ENCODE measurements at places on chromosomes 7 and 10.
A peak's percentile ranks its signal among the peaks of the same experiment; 100 is the strongest.

DNA sequence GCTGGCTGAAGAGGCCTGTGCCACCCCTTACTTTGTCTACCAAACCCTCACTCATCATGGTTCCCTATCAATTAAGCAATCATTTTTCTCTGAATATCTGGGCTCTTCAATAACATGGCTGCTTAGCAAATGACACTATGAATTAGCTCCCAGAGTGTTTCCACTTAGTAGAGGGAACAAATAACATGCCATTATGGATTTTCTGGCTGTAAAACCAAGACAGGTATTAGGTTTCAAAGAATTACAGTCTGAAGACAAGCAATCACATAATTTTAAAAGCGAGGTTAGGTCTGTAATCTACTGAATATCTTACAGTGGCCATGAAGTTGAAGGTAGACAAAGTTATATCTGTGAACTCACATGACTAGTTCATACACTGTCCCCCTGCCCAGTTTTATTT, 220.8 kb upstream of the PHYHIPL start:
- DNase-seq = no peak

GRCh38 chr10:3902054-3902808, 117.2 kb upstream of the KLF6 start:
- peak; percentile 25 for DNase-seq

DNA sequence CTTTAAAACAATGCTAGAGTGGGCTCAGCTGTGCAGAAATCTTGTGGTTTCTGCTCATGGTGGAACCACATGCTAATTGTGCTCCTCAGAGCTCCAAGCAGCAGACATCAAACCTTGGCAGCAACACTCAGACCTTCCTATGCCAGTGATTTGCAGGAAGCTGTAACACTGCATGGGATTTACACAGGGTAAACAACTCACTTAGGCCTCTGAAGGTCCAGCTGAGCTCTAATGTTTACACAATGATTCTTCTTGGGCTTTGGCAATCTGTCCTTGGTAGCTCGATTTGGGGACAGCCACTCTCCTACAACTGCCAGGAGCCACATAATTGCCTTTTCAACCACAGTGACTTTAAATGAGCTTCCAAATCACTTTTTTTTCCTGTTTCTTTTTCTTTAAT, 97.7 kb upstream of the PDLIM1 start:
- no peak for DNase-seq

DNA sequence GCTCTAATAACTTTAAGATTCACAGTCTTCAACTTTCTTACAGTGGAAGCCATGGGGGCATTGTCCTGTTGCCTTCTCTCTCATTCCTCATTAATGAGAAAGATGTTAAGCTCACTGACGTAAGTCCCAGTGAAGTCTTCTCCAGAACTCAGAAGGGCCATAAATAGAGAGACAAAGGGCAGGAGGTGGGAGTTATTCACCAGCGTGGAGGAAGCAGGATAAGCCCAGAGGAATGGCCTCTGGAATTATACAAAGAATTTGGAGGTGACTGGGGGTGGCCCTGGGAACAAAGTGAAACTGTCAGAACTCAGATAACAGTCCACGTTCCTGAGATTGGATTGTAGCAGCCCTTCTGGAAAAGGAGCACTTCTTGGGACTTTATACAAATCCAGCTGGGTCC, 52.4 kb downstream of the SORBS1 start:
- no peak for DNase-seq

DNA sequence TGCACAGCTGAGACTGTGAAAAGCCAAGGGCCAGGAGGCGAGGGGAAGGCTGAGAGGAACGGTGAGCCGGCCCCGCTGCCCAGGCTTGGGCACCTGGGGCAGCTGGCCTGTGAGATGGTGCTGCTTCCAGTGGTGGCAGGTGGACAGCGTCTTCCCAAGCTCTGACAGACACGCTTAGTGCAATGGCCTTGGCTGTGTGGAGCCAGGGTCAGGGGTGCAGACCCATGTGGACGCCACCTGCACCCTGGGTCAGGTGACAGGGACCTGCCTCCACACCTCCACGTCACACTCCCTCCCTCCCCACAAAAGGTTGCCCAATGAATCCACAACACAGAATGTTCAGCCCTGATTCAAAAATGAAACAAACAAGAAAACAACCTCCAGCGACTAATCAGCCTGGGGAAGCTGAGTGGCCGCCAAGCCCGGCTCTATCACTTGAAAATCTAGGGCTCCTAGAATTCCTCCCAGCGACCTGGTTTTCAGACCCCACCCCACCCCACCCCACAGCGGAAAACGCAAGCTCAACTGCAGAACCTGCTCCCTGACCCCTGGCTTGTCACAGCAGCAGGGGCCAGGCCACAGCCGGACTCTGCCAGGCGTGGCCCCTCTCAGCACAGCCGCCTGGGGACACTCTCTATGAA, 54.3 kb downstream of the PRKAG2 start:
- DNase-seq = no peak

GRCh38 chr7:132376361-132377013, 199.8 kb downstream of the PLXNA4 start:
- no peak for DNase-seq

GRCh38 chr10:78981257-78981969, 87.4 kb upstream of the ZMIZ1 start:
- DNase-seq = no peak

- no peak for DNase-seq
Measured at GRCh38 chr7:44057849-44058758, 7.3 kb downstream of the PGAM2 start.

DNA sequence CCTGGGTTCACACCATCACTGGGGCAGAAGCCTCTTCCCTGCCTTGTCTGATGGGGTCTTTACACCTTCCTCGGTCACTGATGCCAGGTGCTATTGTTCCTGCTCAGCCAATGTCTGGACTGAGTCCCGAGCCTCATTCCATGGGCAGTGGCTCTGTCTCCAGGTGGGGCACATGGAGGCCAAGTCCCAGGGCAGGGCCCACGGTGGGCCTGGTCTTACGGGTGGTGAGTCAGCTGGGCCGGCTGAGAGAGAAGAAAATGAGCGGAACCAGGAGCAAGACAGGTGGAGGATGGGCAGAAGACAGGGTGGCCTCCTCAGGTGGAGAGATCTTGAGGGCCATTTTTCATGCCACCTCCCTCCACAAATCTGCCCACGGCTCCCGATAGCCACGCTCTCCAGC, 131.7 kb upstream of the FAM20C start:
- no peak for DNase-seq

GRCh38 chr10:5433182-5433581, 20.8 kb downstream of the NET1 start:
- no peak for DNase-seq

DNA sequence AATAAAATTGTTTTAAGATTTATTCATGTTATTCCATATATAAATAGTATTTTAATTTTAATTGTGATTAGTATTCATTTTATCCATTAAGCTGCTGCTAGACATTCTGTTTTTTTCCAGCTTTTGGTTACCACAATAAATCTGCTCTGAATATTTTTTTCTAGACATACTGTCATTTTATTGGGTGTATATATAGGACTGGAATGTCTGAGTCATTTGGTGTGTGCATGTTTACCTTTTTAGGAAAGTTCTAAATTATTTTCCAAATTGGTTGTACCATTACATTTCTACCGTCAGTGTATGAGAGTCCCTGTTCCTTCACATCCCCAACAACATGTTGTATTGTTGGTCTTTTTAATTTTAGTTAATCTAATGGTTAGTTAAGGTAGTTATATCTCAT, 1138.1 kb downstream of the REEP3 start:
- DNase-seq = no peak

DNA sequence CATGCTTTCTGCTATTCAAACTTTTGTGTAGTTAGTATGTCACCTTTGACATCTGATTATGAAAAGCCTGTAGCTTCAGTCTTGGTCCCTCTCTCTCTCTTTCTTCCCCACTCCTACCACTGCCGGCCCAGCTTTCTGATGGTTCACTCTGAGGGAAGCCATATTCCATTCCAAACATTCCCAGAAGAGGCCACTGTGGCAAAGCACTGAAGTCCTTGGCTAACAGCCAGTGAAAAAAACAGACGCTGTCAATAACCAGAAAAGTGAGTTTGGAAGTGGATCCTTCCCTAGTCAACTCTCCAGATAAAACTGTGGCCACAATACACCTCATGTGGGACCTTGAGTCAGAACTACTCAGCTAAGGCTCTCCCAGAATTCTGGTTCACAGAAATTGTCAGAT, 950.7 kb upstream of the PHF14 start:
- no peak for DNase-seq

- no peak for DNase-seq
Measured at GRCh38 chr7:143979359-143979758, 20.8 kb upstream of the OR6B1 start.

- no peak for DNase-seq
Measured at GRCh38 chr10:119101366-119102098, 2.4 kb upstream of the DENND10 start.

DNA sequence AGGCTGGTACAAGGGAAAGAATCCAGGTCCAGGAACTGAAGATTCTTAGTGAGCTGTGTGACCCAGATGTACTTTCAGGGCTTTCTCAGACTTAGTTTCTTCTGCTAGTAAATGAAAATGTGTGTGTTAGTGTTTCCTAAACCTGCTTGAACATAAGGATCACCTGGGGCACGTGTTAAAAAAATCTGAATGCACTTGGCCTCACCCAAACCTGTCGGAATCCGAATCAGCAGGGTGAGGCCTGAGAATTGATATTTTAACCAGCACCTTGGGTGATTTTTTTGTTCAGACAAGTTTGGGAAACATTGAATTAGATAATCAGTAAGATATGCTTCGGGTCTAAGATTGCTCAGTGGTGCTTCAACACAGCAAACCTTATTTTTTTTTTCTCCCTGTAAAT, 59.7 kb downstream of the ZNF365 start:
- no peak for DNase-seq

- no peak for DNase-seq
Measured at GRCh38 chr7:12107841-12108254, 103.2 kb upstream of the TMEM106B start.

- DNase-seq = no peak
Measured at GRCh38 chr7:151025924-151026671, 1.8 kb upstream of the ATG9B start.

- no peak for DNase-seq
Measured at GRCh38 chr10:66737241-66737640, 188.6 kb upstream of the LRRTM3 start.

DNA sequence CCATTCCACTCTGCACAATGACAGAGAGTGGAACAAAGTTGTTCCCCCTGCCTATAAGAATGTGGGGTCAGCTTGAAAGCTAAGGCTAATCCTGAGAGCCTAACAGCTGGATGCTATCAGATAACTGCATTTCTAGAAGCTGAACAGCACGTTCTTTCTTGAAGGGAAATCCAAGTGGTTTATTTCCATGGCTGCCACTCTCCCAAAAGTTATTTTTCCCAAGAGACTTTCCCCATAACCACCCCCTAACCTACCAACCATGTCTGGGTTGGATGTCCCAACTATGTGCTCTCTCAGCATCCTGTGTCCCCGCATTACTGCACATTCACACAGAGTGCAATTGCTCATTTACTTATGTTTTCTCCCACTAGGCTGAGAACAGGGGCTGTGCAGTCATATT, 140.7 kb upstream of the ANKRD1 start:
- DNase-seq = no peak

GRCh38 chr10:118584181-118584954, 11.1 kb downstream of the PRLHR start:
- DNase-seq = no peak

DNA sequence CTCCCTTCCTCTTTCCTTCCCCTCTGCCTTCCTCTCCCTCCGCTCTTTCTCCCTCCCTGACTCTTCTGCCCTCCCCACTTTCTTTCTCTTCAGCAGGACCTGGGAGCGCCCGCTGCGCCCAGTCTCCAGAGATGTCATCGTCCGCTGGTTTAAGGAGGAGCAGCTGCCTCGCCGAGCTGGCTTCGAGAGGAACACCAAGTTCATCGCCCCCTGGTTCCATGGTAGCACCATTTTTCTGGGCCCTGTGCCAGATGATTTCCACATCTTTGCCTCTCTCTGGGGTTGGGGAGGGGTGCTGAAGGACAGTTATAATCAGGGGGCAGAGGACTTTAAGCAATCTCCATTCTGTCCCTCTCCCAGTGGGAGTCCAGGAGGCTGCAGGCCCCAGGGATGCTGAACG, 71.6 kb downstream of the SH2D4B start:
- DNase-seq = no peak

GRCh38 chr10:30637881-30638467, 8.4 kb upstream of the LYZL2 start:
- DNase-seq = no peak

DNA sequence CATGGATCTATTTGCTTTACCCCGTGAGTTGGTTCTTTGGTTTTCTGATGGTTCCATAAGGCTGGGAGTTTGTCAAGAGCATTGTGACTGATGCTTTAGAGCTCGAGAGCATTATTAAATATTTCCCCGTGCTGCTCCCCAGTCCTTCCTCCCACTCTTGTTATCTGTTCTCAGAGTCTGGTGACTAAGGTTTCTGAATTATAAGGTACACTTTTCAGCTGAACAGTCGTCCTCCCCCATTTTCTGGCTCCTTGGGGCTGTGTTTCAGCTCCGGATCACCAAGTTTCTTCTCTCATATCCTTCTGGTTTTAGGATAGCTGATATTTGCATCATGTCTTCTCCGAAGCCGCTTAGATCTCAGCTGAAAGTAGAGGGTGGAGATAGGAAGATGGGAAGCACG, 57.8 kb upstream of the CACNB2 start:
- no peak for DNase-seq

- peak; percentile 76 for DNase-seq
Measured at GRCh38 chr10:35642035-35642792, at the start of gene FZD8. Gene FZD8, minus strand, starts transcription at chr10:35642296. Its CDS starts 867 bp downstream, at chr10:35641429.

- no peak for DNase-seq
Measured at GRCh38 chr7:118026791-118027190, 153.6 kb upstream of the CTTNBP2 start.

DNA sequence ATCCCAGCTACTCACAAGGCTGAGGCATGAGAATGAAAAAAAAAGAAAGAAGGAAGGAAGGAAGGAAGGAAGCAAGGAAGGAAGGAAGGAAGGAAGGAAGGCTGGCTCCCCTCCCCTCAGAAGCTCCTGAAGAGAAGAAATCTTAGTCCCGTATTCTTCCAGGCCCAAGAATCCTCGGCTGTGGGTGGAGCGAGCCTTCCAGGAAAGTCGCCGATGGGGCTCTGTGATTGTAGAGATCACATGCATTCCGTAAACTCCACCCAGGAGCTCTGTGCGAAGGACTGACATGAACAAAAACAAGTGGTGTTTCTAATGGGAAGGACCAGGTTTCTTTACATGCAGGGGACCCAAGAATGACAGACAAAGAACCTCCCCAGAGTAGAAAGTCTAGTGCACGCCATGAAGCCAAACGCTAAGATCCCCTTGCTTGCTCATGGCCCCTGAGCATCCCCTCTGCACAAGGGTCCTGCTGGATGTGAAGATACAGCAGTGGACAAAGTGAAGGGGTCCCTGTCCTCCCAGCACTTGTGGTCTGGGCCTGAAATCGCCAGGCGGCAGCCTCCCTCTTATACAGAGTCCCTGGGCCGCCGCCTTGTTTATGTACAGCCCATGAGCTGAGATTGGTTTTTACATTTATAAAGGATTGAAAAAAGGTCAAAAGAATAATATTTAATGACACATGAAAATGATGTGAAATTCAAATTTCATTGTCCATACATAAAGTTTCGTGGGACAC, 25.2 kb downstream of the CNPY1 start:
- no peak for DNase-seq

Measured in stimulated activated CD4-positive, alpha-beta T cell treated with anti-CD3 and anti-CD28 coated beads, Interleukin-4, amount 100 ng/mL, for 1 hour (primary cell).